ENCODE measurements at places on chromosomes 12 and 14.

- DNase-seq = no peak
Observed at GRCh38 chr12:86711731-86712130, 455.5 kb upstream of the MGAT4C start.

GRCh38 chr12:66653796-66654195 lies 25.1 kb downstream of the GRIP1 start:
- no peak for DNase-seq

DNA sequence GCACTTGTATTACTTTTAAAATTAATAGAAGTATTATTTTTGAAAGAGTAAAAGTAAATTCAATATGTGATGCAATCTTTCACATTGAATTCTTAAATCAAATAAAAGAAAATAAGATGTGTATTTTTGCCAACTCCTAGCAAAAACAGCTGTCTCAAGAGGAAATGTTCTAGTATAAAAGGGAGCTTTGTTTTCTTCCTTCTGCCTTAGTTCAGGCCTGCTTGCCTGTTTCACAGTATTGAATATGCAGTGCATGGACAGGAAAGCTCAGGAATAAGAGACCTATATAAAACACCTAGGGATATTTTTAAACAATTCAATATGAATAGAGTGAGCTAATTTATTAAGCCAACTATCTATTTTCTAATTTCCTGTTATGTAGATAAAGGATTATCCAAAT lies 294.8 kb upstream of the G2E3 start:
- DNase-seq = no peak

DNA sequence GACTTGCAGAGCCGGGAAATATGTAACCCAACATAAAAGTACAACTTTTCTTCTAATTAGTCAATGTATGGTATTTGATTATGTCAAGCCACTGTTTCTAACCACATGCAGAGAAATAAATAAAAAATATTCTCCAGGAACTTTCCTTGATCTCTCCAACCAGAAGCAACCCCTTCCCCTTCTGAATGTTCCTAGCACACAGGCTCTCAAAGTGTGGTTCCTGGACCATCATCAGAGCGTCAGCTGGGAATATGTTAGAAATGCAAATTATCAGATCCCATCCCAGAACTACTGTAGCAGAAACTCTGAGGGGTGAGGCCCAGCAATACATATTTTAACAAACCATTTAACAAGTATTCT lies 21.0 kb upstream of the ITPR2 start:
- DNase-seq = no peak

- DNase-seq = no peak
Observed at GRCh38 chr14:72535485-72535884, 358.4 kb downstream of the DPF3 start.

DNA sequence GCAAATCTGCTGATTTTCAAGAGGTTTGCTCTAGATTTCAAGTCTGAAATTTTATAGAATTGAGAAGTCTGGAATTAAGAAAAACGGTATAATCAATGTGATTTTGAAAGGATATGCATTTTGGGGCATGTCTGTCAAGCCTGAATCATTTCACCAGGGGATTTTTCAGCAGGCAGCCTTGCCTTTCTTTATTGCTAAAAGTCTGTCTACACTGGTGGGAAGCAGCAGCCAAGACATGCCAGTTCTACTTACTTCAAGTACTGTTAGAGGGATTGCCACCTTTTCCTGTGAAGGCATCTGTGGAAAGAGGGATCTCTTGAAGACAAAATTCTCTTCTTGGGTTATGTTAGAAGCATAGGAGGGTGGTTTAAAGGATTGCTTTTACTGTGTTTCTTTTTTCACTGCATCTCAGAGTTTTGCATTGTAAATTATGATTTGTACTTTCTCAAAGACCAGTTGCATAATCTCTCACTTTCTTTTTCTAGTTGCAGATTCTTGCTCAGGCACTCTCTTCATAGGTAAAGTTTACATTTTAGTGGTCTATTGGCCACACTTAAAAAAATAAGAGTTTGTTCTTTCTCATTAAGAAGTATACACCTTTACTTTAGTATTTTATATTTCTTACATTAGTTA lies 837.0 kb downstream of the GALC start:
- DNase-seq = no peak

- DNase-seq = no peak
Observed at GRCh38 chr14:57383125-57383745, 7.2 kb upstream of the NAA30 start.

DNA sequence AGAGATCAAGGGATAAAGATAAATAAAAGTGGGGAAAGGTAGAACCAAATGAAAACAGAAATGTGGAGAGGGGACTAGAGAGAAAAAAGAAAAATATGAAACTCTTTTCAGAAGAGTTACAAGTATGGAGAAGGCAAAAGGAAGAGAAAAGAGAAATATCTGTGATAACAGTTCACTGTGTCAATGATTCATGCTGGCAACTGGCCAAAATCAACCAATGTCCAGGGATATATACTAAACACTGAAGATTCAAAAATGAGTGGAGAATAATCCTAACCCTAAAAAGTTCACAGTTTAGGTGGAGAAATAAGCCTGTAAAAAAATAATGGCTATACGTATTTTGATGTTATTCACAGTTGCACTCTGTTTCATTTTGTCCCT lies 372.3 kb upstream of the KITLG start:
- DNase-seq = no peak

DNA sequence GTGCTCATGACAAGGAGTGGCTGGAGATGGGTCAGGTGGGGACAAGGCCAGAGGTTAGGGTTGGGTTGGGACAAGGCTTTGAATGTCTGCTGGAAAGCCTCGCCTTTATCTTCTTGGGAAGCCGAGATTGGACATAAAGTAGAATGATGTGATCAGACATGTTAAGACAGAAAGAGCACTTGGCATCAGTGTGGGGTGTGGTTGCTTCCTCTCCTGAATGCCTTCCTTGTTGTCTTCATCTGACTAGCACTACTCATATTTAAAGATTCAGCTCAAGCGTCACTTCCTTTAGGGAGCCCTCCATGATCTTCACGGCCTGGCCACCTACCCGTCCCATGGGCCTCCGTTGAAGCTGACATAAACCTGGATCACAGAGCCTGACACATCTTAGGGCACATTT lies 14.8 kb upstream of the C12orf75 start:
- no peak for DNase-seq

DNA sequence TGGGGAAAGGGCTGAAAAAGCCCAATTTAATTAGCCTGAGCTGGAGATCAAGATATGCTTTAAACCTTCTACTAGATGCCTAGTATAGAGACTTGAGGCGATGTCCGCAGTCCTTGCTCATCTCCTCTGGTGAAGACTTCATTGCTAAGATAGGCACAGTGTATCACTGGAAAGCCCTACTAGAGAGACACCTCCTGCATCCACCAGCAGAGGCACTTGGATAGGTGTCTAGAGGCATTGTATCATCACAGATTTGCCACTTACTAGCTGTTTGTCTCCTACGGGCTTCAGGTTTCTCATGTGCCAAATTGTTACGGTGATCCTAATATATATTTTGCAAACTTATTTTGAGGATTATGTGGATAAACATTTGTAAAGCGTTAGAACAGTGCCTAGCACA lies 1048.5 kb downstream of the GALC start:
- no peak for DNase-seq

- no peak for DNase-seq
Observed at GRCh38 chr12:6238875-6239274, 38.7 kb downstream of the CD9 start.

- no peak for DNase-seq
Observed at GRCh38 chr12:92503029-92503931, 199.5 kb upstream of the PLEKHG7 start.

GRCh38 chr14:30138567-30138966 lies 210.9 kb upstream of the PRKD1 start:
- no peak for DNase-seq

All from D721Med (cell line).